ENCODE measurements at places on chromosomes 6 and 20.

DNA sequence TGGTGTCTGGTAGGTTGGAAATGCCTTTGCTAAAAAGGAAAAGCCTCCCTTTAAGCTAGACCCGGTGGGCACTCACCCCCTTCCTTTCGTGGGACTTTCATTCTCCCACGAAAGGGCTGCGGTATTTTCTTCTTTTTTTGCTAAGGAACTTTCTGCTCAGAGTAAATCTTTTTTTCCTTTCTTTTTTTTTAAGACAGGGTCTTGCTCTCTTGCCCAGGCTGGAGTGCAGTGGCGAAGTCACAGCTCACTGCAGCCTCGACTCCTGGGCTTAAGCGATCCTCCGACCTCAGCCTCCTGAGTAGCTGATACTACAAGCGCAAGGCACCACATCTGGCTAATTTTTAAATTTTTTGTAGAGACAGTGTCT, 4.0 kb downstream of the TP53TG5 start:
- DNase-seq: no peak

DNA sequence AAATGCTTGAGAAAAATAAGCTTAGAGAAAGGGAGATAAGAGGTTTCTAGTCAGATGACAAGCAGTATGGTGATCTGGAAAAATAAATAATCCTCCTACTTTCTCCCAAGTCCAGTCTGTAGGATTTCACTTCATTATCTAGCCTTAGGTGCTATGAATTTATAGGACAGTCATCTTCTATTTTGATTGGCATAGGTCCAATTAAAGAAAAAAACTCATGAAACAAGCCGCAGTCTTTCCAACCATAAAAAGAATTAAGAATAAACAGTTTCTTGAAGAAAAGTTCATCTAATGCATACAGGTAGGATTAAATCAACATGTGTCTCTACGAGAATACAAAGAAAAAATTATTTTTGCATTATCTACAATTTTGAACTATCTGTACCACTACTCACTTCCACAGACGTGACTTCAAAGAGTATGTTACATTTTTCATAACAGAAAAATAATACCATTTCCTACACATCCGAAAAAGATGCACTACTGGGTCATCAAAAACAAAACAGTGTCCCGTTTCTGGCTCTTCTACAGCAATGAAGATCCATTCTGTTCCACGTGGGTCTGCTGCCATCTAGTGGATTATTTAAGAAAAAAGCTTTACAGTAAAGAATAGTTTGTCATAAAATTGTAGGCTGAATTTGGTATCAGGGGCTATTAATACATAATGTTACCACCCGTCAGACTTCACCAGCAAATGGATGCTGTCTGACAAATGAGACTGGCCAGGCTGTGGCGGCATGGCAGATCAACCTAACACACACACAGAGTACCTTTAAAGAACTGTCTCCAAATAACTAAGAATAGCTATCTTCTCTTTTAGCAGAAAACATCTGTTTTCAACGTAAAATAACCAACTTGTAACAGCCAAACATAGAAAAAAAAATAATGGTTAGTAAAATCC, 28.9 kb downstream of the STX7 start:
- peak; percentile 78 for DNase-seq

GRCh38 chr6:42446370-42446769, 5.4 kb downstream of the TRERF1 start:
- DNase-seq: no peak

GRCh38 chr6:44642870-44643522, 255.5 kb downstream of the CDC5L start:
- no peak for DNase-seq

DNA sequence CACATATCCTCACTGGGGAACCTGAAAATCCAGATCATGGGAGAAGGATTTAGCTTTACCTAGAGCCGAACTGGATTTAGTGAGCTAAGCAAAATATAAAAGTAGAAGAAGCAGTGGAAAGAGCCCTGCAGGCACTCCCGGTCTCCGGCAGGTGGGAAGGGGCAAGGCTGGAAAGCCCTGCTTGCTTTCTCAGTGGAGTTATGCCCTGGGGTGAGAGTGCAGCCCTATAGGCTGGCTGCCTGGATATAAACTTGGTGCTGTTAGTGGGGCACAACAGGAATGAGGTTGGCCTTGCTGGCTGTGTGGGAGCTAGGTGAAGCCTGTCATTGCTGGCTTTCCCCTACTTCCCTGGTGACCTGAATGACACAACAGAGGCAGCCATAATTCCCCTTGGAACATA, 122.0 kb downstream of the CDK19 start:
- DNase-seq: no peak
